ENCODE measurements at places on chromosomes 2 and 18.

DNA sequence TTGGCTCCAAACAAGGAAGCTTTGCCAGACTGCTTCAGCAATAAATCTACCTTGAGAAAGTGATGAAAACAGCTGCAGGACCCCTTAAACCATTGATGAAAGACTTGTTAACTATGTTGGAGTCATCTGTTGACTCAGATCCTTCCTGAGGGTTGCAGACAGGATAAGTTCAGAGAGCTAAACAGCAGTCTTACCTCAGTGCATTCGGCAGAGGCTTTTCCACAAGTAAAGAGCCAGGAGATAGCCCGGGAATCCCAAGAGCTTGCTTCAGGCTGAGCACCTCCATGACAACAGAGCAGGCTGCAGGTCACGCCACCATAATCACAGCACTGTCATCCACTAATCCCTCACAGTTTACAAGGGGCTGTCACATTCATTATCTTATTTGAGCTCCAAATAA lies 23.7 kb downstream of the KIAA2012 start:
- no peak for DNase-seq

DNA sequence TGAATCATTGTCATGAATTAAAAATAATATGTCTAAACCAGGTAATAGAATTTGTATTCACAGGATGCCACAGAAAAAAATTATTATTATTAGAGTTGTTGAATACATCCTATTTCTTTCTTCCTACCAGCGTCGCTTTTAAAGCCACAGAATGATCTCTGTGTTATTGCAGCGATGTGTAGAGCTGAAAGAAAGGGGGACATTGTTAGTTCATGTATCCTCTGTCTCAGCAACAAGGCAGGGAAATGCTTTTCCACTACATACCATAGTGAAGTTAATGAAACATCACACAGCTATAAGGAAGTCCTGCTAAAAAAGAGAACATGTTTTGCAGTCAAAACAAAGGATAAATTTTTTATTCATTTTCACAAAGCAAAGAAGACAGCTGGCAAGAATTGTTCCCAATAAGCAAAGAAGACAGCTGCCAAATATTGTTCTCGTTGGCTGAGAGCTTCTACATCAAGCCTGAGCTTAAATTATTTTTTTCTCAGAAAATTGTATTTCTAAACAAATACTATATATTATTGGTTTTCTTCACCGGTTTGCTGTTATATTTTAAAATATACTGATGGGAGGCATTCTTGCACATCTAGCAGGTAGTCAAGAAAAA lies 1234.4 kb downstream of the SUCLG1 start:
- DNase-seq = no peak

DNA sequence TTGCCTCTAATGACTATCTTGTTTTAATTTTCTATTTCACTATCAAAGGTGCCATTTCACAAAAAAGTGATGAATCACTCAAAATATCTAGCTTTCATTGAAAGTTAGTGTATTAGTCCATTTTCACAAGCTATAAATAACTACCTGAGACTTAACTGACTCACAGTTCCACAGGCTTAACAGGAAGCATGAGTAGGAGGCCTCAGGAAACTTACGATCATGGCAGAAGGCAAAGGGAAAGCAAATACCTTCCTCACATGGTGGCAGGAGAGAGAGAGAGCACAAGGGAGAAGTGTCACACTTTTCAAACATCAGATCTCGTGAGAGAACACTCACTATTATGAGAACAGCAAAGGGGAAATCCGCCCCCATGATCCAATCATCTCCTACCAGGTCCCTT lies 1220.4 kb upstream of the ZEB2 start:
- no peak for DNase-seq

DNA sequence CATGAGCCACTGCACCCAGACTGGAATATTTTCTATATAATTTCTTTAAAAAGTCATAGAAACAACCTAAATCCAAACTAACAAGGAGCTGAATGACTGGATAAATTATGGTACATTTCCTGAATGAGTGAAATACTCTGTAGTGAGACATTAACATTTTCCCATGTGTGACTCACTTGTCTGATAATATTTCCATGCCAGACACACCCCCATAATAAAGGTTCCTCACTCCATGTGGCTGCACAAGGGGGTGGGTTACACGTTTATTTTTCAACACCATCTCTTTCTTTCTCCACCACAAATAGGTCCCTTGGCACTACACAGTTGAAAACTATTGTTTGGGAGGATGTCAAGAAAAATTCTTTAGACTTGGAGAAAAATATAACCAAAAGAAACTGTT lies 266.3 kb upstream of the LYPD1 start:
- DNase-seq = no peak

DNA sequence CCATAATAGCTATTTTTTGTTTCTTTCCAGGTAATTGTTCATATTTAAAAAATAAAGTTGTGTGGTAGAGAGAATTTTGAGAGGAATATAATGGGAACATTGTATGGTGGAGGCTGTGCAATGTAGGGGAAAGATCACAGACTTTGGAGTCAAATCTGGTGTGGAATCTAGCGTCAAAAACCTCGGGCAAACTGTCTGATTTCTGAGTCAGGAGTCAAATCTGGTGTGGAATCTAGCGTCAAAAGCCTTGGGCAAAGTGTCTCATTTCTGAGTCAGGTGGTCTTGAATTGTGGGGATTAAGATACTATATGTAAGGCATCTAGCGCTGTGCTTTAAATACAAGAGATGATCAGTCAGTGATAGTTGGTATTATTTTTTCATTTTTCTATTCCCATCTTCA lies 5.1 kb downstream of the PTPN4 start:
- DNase-seq = no peak

- DNase-seq = no peak
Measured at GRCh38 chr2:213147538-213147937, 3.9 kb downstream of the IKZF2 start.

DNA sequence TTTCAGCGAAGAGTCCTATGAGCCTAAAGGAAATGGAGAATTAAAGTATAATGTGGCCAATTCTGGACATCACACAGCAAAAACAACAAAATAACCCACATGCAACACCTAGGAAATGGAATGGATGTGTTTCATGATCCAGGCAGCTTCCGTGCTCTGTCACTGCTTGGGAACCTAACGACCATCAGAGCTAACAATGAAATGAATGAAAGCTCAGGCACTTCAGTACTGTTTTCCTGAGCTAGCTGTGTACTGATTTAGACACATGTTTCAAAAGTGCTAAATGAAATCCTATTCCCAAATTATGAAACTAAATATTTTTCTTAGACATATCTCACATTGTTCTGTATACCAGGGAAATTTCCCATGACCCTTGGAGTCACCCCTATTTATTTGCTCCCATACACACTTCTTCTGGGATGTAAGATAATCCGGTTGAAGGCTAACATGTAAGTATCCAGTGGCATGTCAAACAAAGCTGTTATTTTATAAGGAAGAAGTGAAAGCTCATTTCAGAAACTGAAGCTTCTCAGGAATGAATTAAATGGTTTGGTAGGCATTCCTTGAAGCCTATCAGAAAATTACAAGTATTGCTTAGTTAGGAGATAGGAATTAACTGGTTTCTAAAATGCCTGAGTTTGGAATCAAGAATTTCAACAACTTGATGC lies 108.5 kb upstream of the RND3 start:
- no peak for DNase-seq

DNA sequence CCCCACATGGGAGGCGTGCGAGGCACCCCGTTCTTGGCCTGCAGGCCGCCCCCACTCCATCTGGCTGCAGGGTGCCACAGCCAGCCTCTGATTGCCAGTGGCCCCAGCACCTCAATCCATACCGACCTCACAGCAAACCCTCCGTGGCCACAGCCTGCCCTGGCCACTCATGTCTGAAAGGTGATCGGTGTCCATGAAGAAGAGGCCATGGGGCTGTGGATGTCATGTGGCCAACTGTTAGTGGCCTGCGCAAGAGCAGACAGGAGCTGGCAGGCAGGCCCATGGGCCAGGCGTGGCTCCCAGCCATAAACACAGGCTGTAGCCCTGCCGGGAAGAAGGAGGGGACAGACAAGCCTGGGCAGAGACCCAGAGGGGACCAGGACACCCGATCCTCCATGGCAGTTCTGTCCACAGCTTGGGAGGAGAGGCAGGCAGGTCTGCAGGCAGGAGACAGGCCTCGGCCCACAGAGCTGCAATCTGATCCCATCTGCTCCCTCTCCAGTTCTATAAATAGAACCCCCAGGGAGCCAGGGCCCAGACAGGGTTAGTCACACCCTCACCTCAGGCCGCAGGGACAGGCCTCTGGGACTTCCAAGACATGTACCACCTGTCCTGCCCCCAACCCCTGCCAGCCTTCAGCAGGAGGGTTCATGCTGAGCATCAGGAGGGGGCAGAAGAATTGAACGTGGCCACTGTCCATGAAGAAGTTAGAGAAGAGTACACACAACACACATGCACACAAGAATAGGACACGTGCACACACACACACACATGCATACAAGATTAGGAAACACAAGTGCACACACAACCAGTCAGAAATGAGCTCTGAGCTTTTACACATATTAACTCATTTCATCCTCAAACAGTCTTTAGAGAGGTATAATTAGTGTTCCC lies 16.9 kb downstream of the STEAP3 start:
- DNase-seq = no peak

DNA sequence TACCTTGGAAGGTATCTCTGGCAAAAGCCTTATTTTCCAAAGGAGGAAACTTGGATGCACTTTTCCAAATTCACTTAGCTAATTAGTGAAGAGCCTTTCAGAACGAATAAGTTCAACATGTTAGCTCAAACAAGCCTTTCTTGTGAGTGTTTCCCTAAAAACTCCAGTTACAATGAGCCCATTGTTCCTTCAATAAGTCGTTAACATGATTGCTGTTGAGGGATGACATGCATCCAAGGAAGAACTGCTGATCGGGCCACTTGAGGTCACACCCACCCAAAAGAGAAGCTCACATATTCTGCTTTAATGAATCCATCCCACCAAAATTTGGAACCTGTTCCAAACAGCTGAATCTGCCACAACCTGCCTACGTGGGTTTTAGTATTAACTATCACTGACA lies 48.1 kb upstream of the SLC35G4 start:
- no peak for DNase-seq

GRCh38 chr2:147756069-147756468 lies 88.8 kb upstream of the ACVR2A start:
- peak; percentile 26 for DNase-seq

DNA sequence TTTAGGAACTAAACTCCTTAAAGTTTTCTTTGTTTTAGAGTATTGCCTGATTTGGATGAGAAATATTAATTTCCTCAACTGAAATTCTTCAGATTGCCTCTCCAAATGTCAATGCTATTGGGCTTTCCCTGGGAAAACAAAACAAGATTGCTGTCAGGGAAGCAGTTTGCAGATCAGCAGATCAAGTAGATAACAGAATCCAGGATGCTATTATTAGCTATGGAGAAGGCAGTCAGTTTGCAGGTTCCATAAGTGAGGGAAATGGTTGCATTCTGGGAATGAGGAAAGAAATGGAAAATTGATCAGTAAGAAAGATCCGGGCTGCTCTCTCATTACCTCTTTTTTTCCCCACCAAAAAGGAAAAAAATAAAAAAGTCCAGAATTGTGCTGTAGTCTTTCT lies 11.0 kb downstream of the LINC00305 start:
- no peak for DNase-seq

GRCh38 chr18:63137999-63138435 lies 181.6 kb downstream of the BCL2 start:
- DNase-seq = no peak

DNA sequence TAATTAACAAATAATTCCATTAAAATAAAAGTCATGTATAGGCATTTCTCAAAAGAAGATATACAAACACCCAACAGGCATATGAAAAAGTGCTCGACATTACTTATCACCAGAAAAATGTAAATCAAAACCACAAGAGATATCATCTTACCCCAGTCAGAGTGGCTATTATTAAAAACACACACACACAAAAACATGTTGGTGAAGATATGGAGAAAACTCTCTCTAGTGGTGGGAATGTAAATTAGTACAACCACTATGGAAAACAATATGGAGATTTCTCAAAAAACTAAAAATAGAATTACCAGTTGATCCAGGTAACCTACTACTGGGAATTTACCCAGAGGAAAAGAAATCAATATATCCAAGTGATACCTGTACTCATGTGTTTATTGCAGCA lies 966.3 kb upstream of the POU3F3 start:
- no peak for DNase-seq

GRCh38 chr18:59143441-59143840 lies 3.8 kb downstream of the SEC11C start:
- DNase-seq = no peak

DNA sequence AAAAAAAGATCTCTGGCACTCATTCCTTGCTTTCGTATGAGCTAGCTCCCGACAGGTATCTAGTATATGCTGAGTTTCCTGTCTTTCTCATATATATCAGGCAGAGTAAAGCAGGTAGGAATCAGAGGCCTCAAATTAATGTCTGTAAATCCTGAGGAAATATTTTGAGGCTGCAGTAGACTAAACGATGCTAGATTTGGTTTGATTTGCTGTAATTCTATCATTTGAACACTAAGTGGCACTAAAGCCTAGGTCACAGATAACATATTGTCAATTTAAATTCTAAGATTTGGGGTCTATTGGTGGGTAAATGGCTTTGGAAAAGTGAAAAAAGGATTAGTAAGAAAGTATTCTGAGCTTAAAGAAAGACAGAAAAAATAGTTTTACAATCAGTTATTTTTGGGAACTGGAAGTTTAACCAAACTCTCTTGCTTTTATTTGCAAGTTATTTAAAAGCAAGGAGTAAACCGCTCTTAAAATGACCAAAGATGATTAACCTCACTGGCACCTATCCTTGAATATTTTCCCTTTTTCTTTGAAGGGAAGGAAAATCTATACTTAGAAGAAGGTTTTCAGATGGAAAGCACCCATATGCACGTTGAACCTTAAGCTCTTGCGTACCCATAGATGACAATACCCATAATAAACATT lies 37.6 kb upstream of the SLC4A10 start:
- DNase-seq = peak; percentile 63

GRCh38 chr2:69453475-69454129 lies 16.4 kb upstream of the NFU1 start:
- DNase-seq = no peak

- DNase-seq = no peak
Measured at GRCh38 chr18:22434973-22435608, 17.4 kb upstream of the CTAGE1 start.

DNA sequence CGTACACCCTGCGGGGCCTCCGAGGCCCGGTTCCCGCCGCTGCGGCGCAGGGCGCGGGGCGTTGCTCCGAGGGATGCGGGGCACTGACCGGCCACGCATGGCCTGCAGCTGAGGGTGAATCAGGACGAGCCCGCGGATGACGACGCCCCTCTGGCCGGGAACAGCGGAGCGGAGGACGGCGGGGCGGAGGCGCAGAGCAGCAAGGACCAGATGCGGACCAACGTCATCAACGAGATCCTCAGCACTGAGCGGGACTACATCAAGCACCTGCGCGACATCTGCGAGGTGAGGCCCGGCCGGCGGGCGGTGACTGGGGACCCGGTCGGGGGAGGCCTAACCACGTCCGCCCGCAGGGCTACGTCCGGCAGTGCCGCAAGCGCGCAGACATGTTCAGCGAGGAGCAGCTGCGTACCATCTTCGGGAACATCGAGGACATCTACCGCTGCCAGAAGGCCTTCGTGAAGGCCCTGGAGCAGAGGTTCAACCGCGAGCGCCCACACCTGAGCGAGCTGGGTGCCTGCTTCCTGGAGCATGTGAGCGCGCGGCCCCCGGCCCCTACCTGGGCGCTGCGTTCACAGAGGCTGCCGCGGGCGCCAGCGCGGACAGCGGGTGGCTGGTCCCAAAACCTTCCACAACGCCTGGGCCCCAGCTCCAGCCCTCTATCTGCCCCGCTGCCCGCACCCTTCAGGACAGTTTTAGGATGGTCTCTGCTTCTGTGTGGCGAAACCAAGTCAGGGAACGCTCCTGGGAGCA lies 53.2 kb downstream of the FAM168B start:
- no peak for DNase-seq

Measured in NCI-H2227 treated with DMSO at 0.1 percent for 48 hours (cell line).